ENCODE measurements at places on chromosomes 11 and 22. TPM values are rescaled to one million over a fixed set of nuclear protein-coding genes. Genes with fewer than 3 reads are reported as not detected.

GRCh38 chr22:39967103-39967829, 7.1 kb downstream of the TMA7B start:
- no peak for DNase-seq

The BTBD18 gene
- 0.15 TPM for polyA plus RNA-seq

- DNase-seq, result no peak
Observed at GRCh38 chr22:41459431-41459830, 9.1 kb downstream of the PHF5A start.

DNA sequence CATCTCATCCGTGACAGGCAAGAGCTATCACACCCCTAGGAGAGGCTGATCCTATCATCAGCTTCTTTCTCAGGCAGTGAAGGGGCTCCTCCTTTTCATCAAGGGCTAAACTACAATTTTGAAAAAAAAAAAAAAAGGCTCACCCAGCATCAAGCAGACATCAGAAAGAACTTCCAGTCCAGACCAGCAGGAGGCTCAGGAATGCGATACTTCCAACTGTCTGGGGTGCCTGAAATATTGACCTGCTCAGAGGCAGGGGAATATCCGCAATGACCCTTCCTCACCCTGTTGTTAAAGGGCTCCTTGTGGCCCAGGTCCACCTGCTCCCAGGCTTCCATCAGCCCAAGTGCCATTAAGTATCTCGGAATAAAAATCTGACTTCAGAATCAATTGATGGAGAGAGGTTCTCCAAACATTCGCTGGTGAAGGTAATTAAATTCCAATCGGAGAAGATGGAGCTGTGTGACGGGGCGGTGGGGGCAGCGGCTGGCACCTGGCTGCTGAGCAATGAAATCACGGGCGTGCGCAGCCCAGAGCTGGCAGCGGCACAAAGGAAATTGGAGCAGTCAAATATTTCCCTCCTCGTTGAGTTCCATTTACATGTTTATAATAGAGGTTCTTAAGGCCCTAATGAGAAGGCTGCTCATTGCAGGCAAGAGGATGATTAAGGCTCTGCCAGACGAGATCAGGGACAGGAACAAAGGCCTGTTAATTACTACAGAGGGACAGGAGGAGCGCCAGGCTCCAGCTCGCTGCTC, 69.0 kb upstream of the THY1 start:
- DNase-seq, result no peak

The RGL4 gene
- polyA plus RNA-seq, result 2.0 TPM

The FAM111B gene
- 5.3 TPM for polyA plus RNA-seq

DNA sequence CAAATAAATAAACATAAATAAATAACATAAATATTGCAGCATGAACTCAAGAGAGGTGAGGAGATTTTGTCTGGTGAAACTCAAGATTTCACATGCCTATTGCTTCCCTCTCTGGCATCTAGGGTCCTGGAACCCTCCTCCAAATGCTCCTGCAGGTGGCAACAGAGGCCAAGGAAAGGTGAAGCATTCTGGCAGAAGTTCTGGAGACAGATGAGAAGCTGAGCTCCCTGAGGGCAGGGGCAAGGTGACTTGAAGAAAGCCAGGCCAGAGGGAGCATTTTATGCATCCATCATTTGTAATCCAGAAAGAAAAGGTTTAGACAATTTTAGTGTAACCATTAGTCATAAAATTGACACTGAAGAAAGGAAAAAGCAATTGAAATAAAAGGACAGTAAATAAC, 64.9 kb downstream of the ENDOD1 start:
- DNase-seq, result peak; percentile 41

GRCh38 chr11:78708388-78708787, 133.7 kb upstream of the NARS2 start:
- DNase-seq, result no peak

The KDM4E gene
- polyA plus RNA-seq, result 0.31 TPM

The DRG1 gene
- 77.8 TPM for polyA plus RNA-seq

The CARD18 gene
- not detected for polyA plus RNA-seq

GRCh38 chr11:119747868-119748660, 19.1 kb upstream of the NECTIN1 start:
- DNase-seq, result no peak

The OR56A1 gene
- not detected for polyA plus RNA-seq

DNA sequence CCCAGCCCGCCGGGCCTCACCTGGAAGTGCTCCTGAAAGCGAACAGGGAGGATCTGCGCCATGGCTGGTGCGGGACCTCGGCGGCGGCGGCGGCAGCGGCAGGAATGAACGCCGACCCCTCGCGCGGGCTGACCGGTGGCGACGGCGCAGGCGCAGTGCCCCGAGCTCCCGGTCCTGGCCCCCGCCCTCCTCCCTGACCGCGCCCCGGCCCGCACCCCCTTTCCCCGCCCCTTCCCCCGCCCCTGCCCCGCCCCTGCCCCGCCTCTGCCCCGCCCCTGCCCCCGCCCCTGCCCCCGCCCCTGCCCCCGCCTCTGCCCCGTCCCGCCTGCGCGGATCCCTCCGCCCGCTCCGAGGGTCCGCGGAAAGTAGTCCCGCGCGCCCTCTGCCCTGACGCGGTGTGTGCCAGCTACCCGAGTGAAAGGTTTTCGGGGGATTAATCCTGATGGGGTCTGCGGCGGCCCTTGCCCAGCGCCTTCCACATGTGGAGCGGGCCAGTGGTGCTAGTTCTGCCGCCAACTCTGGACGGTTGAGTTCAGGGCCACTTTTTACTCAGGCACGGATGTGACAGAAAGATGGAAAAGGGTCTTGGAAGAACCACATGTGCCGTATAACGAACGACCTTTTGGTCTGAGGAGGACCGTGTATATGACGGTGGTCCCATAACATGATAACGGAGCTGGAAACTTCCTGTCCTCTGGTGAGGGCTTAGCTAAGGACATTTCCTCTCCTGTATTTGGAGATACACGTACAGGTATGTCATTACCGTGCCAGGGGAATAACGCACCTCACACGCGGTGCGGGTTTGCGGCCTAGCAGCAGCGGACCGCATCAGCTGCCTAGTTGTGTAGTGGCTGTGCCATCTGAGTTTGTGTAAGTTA, at the start of gene CLTCL1:
TSS of gene CLTCL1 (minus strand) at position 140 of the 878 bp plus-strand sequence. CDS start at position 62, 78 bp downstream.
- DNase-seq, result peak; percentile 77

- peak; percentile 62 for DNase-seq
Observed at GRCh38 chr22:20080445-20080775, 369 bp downstream of the DGCR8 start.

DNA sequence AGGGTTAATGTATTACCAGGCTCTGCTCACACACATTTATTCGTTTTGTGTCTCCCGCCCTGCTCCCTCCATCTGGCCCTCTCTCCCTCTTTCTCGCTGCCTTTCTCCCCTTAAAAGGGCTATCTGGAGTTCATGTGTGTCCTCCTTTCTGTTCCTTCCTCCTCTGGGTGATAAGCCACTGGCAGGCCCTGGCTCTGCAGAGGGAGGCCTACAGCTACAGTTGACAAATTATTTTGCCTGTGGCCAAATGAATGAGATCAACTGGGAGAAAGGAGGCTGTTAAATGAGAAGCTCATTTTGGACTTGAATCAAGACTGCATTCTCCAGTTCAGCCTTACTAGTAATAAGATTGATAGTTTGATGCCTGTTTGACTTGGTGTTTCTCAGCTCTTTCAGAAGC, 17.5 kb upstream of the OPCML start:
- no peak for DNase-seq

The FJX1 gene
- 5.4 TPM for polyA plus RNA-seq

The OR2D2 gene
- not detected for polyA plus RNA-seq

DNA sequence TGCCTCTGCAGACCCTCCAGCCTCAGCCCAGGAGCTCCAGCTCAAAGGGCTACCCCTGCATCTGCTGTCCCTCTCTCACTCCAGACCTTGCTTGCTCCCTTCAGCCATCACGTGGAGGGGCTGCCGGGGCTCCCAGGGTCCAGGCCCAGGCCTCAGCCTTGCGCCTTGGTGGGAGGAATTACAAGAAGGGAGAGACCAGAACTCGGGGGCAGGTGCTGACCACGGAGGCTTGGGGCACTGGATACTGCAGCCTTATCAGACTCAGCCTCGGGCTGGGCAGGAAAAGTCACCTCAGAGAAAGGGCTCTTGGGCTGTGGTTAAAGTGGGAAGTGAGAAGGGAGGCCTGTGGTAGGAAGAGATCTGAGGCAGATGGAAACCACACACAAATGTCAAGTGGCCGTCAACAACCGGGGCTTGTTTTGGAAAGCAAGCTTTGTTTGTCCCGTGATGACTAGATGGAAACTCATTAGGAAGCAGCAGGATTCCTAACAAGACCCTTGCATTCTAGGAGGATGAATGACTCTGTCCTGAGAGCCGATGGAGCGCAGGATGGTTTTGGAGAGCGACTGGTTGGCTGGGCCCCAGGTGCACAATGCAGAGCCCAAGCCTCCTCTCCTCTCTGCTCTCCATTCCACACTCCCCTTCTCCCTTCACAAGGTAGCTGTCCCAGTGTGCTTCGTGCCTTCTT, 1321.7 kb downstream of the TBC1D22A start:
- DNase-seq, result no peak

GRCh38 chr22:33896154-33896553, 24.1 kb downstream of the LARGE1 start:
- no peak for DNase-seq

DNA sequence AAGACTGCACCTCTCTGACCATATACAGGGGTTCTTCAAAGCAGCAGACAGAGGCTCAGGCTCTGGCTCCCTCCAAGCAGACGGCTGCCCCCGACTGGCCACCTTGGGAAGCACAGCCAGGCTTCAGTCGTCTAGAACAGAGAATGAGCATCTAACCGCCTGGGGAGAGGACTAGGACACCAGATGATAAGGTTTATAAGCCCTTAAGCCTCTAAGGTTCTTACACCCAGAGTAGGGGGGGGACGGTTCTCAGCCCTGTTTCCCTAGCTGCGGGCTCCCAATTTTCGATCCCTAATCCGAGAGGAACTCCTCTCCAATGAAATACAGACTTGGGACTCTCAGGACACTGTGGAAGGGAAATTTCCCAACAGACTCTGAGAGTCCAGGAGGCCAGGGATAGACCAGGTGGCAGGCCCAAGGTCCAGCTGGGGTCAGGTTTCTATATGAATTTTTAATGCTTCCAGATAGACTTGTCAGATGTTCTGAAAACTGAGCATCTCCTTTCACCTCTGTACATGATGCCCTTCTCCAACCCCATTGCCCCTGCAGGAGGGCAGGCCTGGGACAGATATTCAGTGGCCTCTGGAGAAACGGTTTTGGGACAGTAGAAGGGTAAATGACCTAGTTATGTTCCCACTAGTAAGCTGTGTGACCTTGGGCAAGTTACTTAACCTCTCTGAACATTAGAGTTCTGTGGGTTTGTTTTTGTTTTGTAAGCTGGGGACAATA, 20.2 kb downstream of the RTN4RL2 start:
- DNase-seq, result no peak

DNA sequence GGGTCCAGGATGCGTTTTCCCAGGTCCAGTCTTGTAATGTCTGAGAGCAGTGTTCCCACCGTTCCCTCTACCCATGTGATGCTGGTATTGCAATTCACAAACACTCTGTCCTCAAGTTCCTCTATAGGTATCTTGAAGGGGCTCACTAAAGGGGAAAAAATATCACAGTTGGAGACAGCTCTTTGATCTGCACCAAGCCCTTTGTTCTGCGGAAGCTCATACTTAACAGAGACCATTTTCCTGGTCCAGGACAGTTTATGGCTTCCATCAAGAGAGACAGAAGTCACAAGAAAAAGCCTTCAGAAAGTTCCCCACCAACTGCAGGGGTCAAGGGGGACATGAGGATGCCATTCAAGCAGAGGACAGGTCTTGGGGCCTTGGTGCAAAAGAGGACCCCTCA, 2.1 kb downstream of the CD3D start:
- DNase-seq, result no peak

- DNase-seq, result no peak
Observed at GRCh38 chr22:43476341-43476740, 64.5 kb downstream of the MPPED1 start.

GRCh38 chr11:108500721-108501120, 2.5 kb upstream of the POGLUT3 start:
- DNase-seq, result no peak

GRCh38 chr22:25077964-25078363, 121.7 kb upstream of the CRYBB3 start:
- no peak for DNase-seq

All from hindlimb muscle (tissue), 1 donor.